Left ventricle myocardium inferior (tissue), 1 donor: ENCODE measurements at places on chromosomes 7 and 10. TPM values are rescaled to one million over a fixed set of nuclear protein-coding genes. Genes with fewer than 3 reads are reported as not detected.

The GIMAP6 gene
- 24.3 TPM for total RNA-seq

GRCh38 chr10:78817361-78817760 is 251.4 kb upstream of the ZMIZ1 start:
- no peak for DNase-seq

The CLRN3 gene
- not detected for total RNA-seq

GRCh38 chr10:108632144-108632543 is 1291.2 kb downstream of the XPNPEP1 start:
- DNase-seq, result no peak

GRCh38 chr10:104043185-104043830 is 42.4 kb downstream of the COL17A1 start:
- DNase-seq, result no peak

The PPIA gene
- 470 TPM for total RNA-seq

The ADGRA1 gene
- total RNA-seq, result not detected

GRCh38 chr10:8583096-8583495 is 528.6 kb downstream of the GATA3 start:
- no peak for DNase-seq

DNA sequence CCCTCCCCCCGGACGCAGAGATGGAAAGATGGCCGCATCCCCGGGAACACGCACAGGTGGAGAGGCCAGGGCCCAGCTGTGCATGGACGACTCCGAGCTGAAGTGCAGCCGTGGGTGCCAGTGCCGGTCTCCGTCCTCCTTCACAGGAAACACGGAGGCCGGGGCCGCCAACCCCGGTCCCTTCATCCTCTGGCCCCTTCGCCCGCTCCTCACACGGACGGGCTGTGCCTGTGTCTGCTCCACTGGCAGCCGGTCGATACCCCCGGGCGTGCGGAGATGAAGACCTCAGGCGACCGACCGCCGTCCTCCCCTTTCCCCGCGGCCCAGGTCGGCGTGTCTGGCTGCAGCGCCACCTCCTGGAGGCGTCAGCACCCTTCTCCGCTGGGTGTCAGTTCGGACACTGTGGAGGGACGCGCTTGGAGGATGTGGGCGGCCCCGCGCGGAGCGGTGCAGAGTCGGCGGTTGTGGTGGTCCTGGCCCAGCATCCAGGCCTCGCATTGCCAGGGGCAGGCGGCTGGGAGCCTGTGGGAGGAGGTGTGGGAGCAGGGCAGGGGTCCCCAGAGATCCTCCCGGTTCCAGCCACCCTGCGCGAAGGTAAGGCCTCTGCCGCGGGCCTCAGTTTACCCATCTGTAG is 9.9 kb downstream of the ZNF511 start:
- peak; percentile 49 for DNase-seq

The ADRB1 gene
- total RNA-seq, result 35.0 TPM

DNA sequence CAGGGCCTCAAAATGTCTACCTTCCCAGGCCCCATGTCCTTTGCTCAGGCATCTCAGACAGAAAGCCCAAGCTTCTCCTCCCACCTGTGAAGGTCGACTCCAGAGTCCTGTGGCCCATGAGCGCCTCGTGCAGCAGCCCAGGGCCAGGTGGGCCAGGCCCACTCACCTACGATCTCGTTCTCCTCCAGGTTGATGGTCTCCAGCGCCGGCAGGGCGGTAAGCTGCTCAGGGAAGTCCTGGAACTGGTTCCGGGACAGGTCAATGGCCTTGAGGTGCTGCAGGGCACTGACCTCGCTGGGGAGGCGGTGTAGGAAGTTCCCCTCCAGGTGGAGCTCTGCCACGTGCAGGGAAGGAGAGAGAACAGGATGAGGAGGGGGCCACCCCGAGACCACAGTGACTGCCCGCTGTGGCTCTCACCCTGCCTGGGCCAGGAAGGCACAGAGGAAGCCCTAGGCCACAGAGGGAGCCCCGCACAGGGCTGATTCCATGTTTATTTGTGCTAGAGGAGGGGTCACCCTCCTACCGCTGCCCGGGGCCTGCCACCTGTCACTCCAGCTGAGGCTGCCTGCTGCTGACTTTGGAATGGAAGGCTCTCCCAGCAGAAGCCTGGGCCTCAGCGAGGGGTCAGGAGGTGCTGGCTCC is 40.0 kb upstream of the NPFFR1 start:
- no peak for DNase-seq

The ZNF117 gene
- total RNA-seq, result 3.2 TPM

The MSMB gene
- not detected for total RNA-seq

GRCh38 chr7:15309872-15310271 is 251.9 kb downstream of the AGMO start:
- no peak for DNase-seq

The OR2A42 gene
- not detected for total RNA-seq

The FAM25C gene
- total RNA-seq, result not detected

DNA sequence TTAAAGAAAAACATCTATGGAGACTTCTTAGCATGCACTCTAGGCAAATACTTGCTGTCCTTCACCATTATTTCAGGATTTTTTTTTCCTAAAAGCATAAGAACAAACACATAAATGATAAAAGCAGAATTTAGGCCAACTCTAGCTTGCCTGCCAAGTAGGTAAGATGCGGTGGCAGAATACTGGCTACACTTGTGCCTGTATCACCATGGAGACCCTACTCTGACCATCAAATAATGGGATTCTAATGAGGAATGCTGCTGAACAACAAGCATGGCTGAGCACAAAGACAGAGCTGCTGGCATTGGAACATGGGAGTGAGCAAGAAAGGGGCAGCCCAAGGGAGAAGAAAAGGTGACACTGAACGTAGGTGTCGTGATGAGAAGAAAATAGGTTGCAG is 18.5 kb upstream of the TAS2R40 start:
- no peak for DNase-seq

DNA sequence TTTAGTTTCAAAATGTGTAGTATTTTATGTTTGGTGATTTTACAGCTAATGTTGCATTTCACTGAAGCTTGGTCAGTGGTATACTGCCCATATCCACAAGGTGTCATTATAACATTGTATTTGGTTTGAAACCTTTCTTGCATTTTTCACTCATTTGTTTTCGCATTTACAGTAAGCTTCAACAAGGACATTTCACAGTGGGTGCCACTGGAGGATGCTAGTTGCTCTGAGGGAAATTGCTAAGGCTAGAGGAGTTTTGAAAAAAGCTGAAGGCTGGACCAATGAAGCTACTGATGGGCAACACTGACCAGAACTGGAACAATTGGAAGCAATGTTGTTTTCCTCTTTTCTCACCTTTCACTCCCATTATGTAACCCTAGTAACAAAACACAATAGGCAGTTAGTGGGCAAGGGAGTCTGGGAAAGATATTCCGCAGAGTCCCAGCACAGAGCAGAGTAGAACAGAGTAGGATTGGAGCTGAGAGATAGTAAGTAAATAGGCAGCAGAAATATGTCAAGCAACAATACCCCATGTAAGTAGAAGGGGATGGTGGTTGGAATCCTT is 23.6 kb upstream of the SRI start:
- DNase-seq, result no peak

- DNase-seq, result no peak
These were observed 754.4 kb upstream of the IGFBP3 start for GRCh38 chr7:46675456-46675855.

GRCh38 chr7:36272211-36272566 is 117.5 kb upstream of the ANLN start:
- DNase-seq, result no peak

- no peak for DNase-seq
These were observed 40.4 kb downstream of the PIP4K2A start for GRCh38 chr10:22673785-22674572.

- no peak for DNase-seq
These were observed 21.3 kb upstream of the ST8SIA6 start for GRCh38 chr10:17475661-17476060.

The HOXA2 gene
- total RNA-seq, result not detected

DNA sequence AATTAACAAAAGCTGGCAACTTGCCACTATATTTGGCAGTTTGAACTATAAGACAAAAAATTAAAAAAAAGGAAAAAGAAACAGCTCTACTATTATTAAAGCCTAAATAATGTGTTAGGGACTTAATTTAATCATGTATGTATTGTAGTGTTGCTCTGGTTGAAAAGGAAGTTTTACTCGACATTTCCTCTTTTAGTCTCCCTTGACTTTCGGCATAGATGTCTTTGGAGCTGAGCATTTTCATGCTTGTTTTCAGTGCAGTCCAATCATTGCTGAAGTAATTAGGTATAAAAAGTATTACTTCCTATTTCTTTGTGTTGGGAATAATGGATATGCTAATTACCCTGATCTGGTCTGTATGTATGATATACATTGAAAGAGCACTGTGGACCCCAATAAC is 216.8 kb upstream of the KLF6 start:
- DNase-seq, result no peak

The OR2A1 gene
- total RNA-seq, result not detected

- DNase-seq, result no peak
These were observed 607.8 kb downstream of the PTPRN2 start for GRCh38 chr7:157979636-157980340.

The TMEM130 gene
- not detected for total RNA-seq

GRCh38 chr7:30514776-30515175 is 10.1 kb upstream of the GGCT start:
- DNase-seq, result no peak

- no peak for DNase-seq
These were observed 737.0 kb downstream of the LRMDA start for GRCh38 chr10:76168437-76168836.

- no peak for DNase-seq
These were observed 31.4 kb upstream of the FRMD4A start for GRCh38 chr10:14362104-14362503.

GRCh38 chr10:24902400-24902728 is 50.0 kb downstream of the PRTFDC1 start:
- no peak for DNase-seq

DNA sequence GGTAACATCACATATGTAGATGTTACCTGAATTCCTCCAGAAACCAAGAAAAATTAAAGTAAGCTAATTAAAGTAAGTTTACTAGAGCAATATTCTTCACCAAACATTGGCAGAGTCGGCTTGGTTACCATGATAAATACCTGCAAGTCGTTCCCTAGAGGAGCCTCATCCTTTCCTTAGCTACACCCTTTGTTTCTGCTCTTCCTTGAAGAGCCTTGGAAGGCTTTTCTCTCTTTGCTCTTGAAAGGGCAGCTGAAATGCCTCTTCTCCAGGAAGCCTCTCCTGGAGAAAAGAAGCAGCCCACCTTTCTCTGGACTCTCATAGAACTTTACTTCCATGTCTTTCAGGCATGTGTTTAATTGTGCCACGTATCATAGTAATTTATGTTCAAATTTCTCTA is 34.9 kb upstream of the CALD1 start:
- DNase-seq, result no peak

- no peak for DNase-seq
These were observed 4.9 kb upstream of the MTPN start for GRCh38 chr7:135981958-135982646.

DNA sequence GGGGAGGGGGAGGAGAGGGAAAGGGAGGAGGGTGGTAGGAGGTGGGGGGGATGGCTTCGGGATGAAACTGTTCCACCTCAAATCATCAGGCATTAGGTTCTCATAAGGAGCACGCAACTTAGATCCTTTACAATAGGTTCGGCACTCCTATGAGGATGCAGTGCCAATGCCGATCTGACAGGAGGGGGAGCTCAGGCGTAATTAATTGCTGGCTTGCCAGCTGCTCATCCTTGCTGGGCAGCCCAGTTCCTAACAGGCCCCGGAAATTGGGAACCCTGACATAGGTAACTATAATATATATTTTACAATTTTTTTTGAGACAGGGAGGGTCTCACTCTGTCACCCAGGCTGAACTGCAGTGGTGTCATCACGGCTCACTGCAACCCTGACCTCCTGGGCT is 118.8 kb upstream of the SFMBT2 start:
- no peak for DNase-seq

- no peak for DNase-seq
These were observed 128.9 kb downstream of the ZNF365 start for GRCh38 chr10:62502995-62503613.

- DNase-seq, result no peak
These were observed 119.4 kb downstream of the DIP2C start for GRCh38 chr10:569961-570627.

DNA sequence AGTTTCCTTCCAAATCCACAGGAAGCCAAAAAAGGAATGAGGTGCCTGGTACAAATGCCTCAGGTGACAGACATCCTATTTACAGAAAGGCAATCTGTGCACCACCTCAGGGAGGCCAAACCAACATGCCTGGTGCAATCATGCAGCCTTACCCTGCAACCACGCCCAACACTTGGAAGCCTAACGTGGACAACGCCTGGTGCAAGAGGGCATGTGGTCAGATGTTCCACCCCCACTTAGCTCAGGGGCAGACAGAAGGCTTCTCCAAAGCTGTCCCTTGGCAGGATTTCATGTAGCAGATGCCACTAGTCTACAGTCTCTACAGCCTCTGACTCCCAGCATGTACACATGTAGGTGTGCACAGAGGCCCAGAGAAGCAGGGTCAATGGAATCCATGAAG is 89.5 kb downstream of the KCNMA1 start:
- DNase-seq, result no peak

DNA sequence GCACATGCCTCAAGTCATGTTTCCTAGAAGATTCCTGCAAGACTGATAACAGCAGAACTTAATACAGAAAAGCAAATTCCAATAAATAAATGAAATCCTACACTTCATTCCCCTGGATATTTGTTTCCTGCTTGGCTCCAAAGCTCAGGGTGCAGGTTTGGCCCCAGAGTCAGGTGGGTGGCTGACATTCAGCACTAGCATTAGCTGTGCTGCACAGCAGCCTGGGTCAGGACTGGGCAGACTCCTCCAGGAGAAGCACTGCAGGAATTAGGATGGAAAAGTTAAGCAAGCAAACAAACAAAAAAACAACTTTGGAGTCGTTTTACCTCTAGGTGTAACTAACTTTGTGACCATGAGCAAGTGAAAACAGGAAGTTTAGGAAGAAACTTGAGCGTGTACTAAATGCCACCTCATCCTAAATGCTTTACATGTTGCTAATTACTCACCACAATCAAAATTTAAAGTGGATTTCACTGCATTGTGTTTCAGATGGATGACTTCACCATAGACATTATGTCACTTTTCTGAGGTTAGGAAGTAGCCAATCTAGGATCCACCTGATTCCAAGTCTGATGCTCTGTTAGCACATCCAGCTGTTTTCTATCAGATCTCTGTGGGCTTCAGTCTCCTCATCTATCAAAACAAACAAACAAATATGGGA is 239.4 kb downstream of the C7orf25 start:
- DNase-seq, result no peak

DNA sequence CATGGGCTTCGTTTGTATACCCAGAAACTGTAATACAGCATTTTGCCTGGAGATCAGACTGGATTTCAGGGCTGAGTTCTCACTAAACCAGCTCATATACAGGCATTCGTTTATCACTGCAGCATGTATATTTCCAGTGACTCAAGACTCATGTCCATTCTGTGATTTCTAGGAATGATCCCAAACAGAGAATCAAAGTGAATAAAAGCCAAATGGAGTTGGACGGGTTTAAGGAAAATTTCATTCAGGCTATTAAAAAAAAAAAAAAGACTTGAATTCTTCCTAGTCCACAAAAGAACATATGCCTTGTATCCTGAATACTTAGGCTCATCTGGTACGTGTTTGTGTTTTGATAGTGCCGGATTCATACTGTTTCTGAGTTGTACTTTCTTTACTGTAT is 46.8 kb downstream of the TET1 start:
- DNase-seq, result no peak

- no peak for DNase-seq
These were observed 14.8 kb downstream of the COL13A1 start for GRCh38 chr10:69816521-69816920.
